Anterior cingulate cortex (tissue), 58 donors: ENCODE measurements at places on chromosomes 5 and 9.

DNA sequence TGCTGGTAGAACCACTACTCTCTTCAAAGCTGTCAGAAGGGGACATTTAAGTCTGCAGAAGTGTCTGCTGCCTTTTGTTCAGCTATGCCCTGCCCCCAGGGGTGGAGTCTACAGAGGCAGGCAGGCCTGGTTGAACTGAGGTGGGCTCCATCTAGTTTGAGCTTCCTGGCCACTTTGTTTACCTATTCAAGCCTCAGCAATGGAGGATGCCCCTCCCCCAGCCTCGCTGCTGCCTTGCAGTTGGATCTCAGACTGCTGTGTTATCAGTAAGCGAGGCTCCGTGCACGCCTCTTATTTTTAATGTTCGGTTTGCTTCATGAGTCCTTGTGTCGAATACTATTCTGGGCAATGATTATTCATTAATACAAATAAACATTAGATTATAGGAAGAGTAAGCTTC lies 3.1 kb upstream of the SLC27A6 start:
- no peak for DNase-seq

- no peak for DNase-seq
Measured at GRCh38 chr9:133507246-133507965, 17.4 kb downstream of the MYMK start.

DNA sequence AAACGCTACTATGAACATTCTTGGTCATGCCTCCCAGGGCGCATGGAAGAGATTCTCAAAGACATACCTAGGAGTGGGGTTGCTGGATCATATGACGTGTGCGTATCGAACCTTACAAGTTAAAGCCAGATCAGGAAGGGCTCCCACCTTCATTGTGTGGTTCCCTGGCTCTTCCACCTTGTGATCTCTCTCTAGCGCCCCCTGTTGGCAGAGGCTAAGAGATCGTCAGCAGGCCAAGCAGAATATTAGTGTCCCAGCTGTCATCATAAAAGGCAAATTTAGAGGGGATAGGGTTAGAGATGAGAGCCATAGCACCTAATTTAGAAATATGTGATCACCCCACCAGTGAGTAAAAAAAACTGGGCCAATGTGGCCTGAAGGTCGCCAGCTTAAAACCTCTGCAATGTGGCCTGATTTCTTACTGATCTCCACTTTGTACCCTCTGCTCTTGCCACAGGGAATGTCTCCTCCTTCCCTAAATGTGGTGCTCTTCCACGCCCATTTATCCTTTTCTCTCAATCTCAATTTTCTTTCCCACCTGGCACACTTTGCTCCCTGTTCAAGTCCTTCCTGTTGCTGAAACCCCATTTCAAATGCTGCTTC lies 91.7 kb upstream of the SHB start:
- DNase-seq, result peak; percentile 12

DNA sequence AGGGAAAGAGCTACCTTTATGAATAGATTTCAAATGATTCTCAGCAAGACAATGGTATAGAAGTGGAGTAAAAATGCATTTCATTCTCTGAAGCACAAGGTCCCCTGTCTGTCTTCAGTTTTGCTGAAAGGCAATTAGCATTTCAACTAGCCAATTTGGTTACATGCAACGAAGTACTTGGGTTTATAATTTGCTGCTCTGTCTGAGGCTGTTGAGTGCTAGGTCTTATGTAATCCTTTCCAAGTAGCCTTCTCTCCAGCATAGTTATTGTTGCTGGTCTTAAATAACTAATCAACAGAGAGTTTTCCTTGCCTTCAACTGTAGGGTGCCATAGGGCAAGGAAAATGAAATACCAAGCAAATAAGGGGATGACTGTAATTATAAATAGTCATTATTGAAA lies 4.5 kb downstream of the ADGRV1 start:
- no peak for DNase-seq

- no peak for DNase-seq
Measured at GRCh38 chr9:25990376-25990775, 312.1 kb upstream of the TUSC1 start.

DNA sequence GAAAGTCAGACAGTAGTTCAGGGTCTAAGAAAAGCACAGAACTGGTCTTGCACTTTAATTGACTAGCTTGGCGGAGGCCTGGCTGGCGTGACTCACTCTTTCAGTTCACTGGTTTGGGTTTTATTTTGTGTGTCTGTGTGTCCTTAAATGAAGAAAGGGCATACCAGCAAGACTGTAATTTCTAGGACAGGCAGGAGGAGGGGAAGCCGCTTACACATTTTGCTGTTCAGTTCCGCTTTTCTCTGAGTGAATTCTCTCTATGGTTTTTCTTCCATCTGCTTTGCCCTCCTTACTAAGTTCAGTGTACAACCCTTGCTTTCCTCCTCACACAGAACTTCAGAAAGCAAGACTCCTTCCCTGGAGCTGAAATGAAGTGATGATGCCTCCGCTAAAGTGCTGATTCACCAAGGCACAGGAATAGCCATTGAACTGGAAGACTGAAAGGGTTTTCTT lies 150.8 kb downstream of the MEF2C start:
- DNase-seq, result peak; percentile 15

DNA sequence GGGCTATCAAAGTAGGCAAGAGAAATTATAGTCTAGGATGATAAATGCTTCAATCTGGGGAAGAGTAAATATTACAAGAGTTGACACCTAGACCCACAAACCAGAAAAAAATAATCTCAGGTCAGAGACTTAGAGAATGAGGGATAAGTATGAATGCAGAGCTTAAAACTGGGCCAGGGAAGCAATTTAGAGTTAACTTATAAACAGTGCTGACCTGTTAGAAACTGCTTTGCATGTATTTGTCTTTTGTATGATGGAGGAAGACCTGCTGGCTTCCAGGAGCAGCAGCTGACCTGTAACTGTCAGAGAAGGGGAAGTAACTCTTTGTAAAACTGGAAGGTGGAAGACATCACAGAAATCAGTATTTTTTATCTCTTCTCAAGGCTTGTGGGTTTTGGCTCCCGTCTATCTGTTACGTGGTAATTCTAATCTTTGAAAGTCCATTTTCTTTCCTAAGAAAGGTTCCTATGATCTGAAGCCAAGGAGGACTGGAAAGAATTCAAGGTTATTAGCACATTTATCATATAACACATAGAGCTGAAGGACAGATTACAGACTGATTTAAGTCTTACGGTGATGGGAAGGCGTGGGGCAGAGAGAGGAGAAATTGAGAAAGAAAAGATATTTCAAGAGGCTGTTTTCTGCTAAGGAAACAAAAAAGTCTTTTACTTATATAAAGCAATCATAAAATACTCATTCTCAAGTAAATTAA lies 114.7 kb upstream of the ADAMTS19 start:
- no peak for DNase-seq

- DNase-seq, result no peak
Measured at GRCh38 chr9:72952914-72953313, at the start of gene ALDH1A1. Gene ALDH1A1 (minus strand): TSS chr9:72953053. CDS start chr9:72953000, 53 bp downstream.

GRCh38 chr5:77876862-77877502 lies 100.8 kb upstream of the TBCA start:
- no peak for DNase-seq

DNA sequence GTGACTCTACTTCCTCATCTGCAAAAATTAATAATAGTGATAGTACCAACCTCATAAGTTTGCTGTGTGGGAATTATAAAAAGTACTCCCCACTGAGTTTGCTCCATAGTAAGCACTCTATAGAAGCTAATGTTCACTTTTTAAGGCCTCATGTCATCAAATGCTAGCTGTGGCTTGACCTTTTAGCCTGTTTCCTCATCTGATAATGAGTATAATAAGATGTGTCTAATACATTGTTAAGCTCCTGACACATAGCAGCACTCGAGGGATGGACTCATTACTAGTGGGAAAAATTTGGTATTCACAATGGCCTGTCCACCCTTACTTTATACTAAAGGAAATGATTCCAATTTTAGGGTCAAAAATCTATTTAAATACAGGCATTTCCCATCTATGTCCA lies 26.1 kb upstream of the CAST start:
- no peak for DNase-seq

DNA sequence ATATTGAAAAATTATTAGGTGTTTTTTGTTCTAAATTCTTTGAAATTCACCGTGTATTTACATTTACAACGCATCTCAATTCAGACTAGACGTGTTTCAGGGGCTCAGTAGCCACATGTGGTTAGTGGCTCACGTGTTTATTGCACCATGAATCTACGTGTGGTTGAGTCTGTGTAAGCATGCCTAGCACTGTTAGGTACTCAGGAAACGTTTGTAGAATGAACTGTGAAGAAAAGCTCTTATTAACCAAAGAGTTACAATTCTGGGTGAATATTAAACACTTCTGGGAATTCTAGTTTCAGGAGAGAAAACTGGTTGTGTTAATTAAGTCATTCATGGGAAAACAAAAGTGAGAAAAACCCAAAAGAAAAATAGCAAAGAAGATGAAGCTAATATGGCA lies 117.5 kb upstream of the CDH6 start:
- no peak for DNase-seq

DNA sequence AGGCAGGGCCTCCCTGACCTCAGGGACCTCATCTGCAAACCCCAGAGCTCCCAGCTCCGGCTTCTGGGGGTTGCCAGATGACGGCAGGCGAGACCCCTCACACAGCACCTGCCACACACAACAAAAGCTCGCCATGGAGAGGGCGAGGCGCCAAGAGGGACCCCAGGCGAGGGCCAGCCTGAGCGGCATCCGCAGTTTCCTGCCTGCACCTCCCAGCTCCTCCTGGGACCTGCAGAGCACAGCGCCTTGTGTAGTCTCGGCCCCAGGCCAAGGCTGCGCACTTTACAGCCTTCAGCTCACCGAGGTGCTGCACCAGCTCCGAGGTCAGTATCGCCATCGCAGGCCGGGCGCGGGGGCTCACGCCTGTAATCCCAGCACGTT lies 82.4 kb upstream of the ADAMTS2 start:
- DNase-seq, result no peak

GRCh38 chr5:133427121-133427777 lies 185.1 kb downstream of the FSTL4 start:
- no peak for DNase-seq

DNA sequence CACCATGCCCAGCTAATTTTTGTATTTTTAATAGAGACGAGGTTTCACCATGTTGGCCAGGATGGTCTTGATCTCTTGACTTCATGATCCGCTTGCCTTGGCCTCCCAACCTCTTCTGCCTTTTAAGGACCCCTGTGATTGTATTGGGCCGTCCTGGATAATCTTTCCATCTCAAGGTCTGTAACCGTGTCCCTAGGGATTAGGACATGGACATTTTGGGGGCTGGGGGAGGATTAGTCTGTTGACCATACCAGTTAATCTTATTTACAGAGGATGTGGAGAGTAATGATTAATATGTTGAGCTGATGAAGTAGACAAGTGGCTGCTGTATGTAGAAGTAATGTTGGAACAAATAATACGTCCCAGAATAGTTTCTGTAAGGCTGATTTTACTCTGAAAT lies 23.1 kb downstream of the LNPEP start:
- DNase-seq, result no peak
